ENCODE measurements at places on chromosomes 13 and 19. TPM values are rescaled to one million over a fixed set of nuclear protein-coding genes. Genes with fewer than 3 reads are reported as not detected.

The GPR183 gene
- 3.8 TPM for total RNA-seq

GRCh38 chr13:67278235-67278634 lies 48.1 kb upstream of the PCDH9 start:
- no peak for DNase-seq
- H3K36me3 ChIP-seq, result no peaks in the 10 kb centered on the region
- no peaks in the 10 kb centered on the region for H3K4me1 ChIP-seq
- no peak overlapping the region for H3K27ac ChIP-seq
- no peak overlapping the region for H3K4me3 ChIP-seq

GRCh38 chr19:29302002-29302928 lies 89.3 kb upstream of the UQCRFS1 start:
- no peaks in the 10 kb centered on the region for H3K27me3 ChIP-seq
- no peak for DNase-seq
- no peaks in the 10 kb centered on the region for H3K36me3 ChIP-seq
- H3K4me1 ChIP-seq, result no peaks in the 10 kb centered on the region
- H3K4me3 ChIP-seq, result no peak overlapping the region

The PRR19 gene
- total RNA-seq, result 0.32 TPM

DNA sequence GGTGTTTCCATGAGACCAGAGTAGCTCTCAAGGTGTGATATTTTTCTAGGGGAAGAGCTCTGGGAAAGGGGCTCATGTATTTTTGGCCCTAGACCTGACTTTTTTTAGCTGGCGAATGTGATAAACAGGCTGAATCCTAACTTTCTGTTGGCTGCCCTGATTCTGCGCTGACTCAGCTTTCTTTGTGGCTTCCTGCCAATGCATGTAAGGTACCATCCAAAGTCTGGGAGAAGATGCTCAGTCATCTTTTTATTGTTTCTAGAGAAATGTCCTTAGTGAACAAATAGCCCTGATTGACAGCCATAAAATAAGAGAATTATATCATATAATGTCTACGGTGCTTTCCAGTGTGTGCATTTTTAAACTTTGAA lies 113.6 kb upstream of the MBNL2 start:
- no peaks in the 10 kb centered on the region for H3K27me3 ChIP-seq
- H3K4me3 ChIP-seq, result no peak overlapping the region
- H3K4me1 ChIP-seq, result no peaks in the 10 kb centered on the region
- no peak for DNase-seq

DNA sequence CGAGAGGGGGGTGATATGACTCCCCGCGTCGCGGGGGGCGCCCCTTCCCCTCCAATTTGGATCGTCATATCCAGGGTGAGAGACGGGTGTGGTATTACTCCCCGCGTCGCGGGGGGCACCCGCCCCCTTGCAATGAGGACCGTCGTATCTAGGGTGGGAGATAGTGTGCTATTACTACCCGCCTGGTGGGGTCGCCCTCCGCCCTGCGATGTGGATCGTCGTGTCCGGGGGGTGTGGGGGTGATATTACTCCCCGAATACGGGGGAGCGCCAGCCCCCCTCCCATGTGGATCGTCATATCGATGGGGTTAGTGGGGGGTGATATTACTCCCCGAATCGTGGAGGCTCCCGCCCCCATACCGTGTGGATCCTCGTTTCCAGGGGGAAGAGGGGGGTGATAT lies 29.2 kb upstream of the RGCC start:
- H3K27me3 ChIP-seq, result peaks cover 4% of the 10 kb centered on the region
- DNase-seq, result no peak
- no peaks in the 10 kb centered on the region for H3K36me3 ChIP-seq
- H3K27ac ChIP-seq, result no peak overlapping the region
- no peak overlapping the region for H3K4me3 ChIP-seq

DNA sequence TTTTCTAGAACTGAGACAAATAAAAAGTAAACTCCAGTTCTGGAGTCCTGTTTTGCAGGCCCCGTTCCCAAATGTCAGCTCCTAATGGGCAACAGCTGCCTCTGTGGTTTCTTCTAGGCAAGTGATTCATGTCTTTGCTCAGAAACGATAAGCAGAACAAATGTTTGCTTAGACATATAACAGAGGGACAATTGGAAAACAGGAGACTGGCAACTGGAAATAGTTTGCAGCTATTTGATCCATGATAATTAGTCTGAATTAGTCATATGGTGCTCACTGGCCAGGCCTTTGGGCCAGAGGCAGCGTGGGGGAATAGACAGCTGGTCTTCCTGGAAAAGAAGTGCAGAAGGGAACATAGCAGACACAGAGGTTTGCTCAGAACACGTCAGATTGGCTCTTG lies 29.2 kb upstream of the TSHZ3 start:
- H3K27me3 ChIP-seq, result no peaks in the 10 kb centered on the region
- no peaks in the 10 kb centered on the region for H3K4me1 ChIP-seq
- H3K27ac ChIP-seq, result peak overlapping the region; percentile 39
- no peak overlapping the region for H3K4me3 ChIP-seq
- peak; percentile 38 for DNase-seq
- H3K36me3 ChIP-seq, result no peaks in the 10 kb centered on the region

DNA sequence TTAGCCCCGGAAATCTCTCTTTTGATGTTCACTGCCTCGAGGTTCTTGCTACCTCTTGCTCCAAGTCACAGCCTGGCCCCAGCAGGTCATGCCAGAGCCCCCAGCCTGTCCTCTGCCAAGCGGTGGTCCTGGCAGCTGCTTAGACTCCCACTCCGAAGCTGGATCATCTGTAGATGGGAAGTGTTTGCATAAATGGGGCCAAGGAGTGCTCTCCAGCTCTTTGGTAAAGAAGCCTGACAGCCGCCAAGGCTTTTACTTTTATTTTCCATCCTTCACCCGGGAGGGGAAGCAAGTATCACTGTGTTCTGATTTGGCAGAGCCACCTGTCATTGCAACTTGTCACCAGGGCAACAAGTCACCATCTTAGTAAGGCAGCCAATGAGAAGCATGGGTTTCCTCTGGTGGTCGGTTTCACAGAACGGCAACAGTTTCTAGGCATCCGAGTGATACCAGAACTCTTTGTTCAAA lies 10.6 kb upstream of the RETN start:
- no peaks in the 10 kb centered on the region for H3K27me3 ChIP-seq
- H3K4me1 ChIP-seq, result no peaks in the 10 kb centered on the region
- no peak for DNase-seq

GRCh38 chr19:45451131-45451849 lies 16.5 kb upstream of the FOSB start:
- peak overlapping the region; percentile 54 for H3K4me3 ChIP-seq
- H3K27me3 ChIP-seq, result no peaks in the 10 kb centered on the region
- peak overlapping the region; percentile 96 for H3K27ac ChIP-seq
- no peak for DNase-seq
- peaks cover 10% of the 10 kb centered on the region for H3K4me1 ChIP-seq

The C19orf18 gene
- 0.87 TPM for total RNA-seq

DNA sequence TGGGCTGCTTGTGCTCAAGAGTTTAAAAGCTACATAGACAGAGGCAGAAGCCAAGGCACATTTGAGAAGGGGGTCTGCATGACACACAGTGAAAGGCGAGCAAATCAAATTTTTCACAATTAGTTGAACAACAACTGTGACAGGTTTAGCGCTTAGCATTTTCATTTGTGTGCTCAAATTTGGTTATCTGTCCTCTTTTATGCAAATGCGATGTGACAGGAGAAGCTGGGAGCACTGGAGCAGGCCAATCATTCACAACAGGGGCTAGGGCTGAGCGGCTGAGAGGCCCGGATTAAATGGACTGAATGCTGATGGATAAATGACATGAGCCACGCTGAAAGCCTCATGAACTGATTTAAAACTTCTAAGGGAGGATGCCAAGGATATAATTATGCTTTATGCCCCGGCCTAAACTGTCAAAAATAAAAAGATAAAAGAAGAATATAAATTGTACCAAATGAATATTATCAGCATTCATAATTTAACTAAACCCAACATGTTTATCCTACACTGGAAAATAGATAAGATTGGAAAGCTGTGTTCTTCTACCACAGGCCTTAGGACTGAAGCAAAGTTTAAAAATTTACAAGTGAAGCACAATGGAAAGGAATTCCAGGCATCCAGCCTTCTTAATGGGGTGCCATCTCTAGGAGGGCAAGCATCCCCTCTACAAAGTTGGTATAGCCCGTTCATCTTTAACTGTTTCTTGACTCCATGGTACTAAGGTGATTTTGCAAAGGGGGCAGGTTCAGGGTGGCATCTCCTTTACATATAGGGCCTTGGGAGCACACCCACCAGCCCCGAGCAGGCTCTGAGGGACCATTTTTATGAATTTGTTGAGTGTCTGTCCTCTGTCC lies 117.9 kb downstream of the RBM26 start:
- no peak overlapping the region for H3K4me3 ChIP-seq
- H3K27me3 ChIP-seq, result no peaks in the 10 kb centered on the region
- no peaks in the 10 kb centered on the region for H3K4me1 ChIP-seq
- H3K36me3 ChIP-seq, result no peaks in the 10 kb centered on the region
- H3K27ac ChIP-seq, result no peak overlapping the region

The TMPRSS9 gene
- total RNA-seq, result 0.14 TPM

- no peaks in the 10 kb centered on the region for H3K27me3 ChIP-seq
- no peak for DNase-seq
- H3K4me3 ChIP-seq, result no peak overlapping the region
- no peaks in the 10 kb centered on the region for H3K4me1 ChIP-seq
- H3K36me3 ChIP-seq, result no peaks in the 10 kb centered on the region
These were observed 304.0 kb downstream of the SPRY2 start for GRCh38 chr13:80036845-80037504.

The ZNF563 gene
- total RNA-seq, result 16.7 TPM

The PALM3 gene
- total RNA-seq, result 1.8 TPM

The CYP4F11 gene
- 20.8 TPM for total RNA-seq

- no peaks in the 10 kb centered on the region for H3K27me3 ChIP-seq
- H3K27ac ChIP-seq, result no peak overlapping the region
- H3K4me3 ChIP-seq, result no peak overlapping the region
- no peaks in the 10 kb centered on the region for H3K4me1 ChIP-seq
- DNase-seq, result no peak
- H3K36me3 ChIP-seq, result no peaks in the 10 kb centered on the region
These were observed 12.3 kb upstream of the GGACT start for GRCh38 chr13:100600915-100601314.

The FFAR3 gene
- 1.6 TPM for total RNA-seq

- DNase-seq, result no peak
- H3K27me3 ChIP-seq, result no peaks in the 10 kb centered on the region
- H3K36me3 ChIP-seq, result no peaks in the 10 kb centered on the region
- H3K4me3 ChIP-seq, result no peak overlapping the region
- H3K4me1 ChIP-seq, result no peaks in the 10 kb centered on the region
These were observed 942.4 kb upstream of the PCDH20 start for GRCh38 chr13:62357887-62358645.

GRCh38 chr13:44157606-44158005 lies 216.0 kb upstream of the SERP2 start:
- H3K27me3 ChIP-seq, result no peaks in the 10 kb centered on the region
- H3K4me1 ChIP-seq, result peaks cover 6% of the 10 kb centered on the region
- no peaks in the 10 kb centered on the region for H3K36me3 ChIP-seq
- H3K4me3 ChIP-seq, result no peak overlapping the region
- no peak for DNase-seq

- no peak overlapping the region for H3K4me3 ChIP-seq
- H3K27me3 ChIP-seq, result no peaks in the 10 kb centered on the region
- H3K36me3 ChIP-seq, result no peaks in the 10 kb centered on the region
- peak; percentile 61 for DNase-seq
These were observed 52.4 kb downstream of the RFX2 start for GRCh38 chr19:6057651-6058517.
